ENCODE measurements at places on chromosomes 11 and 22.

DNA sequence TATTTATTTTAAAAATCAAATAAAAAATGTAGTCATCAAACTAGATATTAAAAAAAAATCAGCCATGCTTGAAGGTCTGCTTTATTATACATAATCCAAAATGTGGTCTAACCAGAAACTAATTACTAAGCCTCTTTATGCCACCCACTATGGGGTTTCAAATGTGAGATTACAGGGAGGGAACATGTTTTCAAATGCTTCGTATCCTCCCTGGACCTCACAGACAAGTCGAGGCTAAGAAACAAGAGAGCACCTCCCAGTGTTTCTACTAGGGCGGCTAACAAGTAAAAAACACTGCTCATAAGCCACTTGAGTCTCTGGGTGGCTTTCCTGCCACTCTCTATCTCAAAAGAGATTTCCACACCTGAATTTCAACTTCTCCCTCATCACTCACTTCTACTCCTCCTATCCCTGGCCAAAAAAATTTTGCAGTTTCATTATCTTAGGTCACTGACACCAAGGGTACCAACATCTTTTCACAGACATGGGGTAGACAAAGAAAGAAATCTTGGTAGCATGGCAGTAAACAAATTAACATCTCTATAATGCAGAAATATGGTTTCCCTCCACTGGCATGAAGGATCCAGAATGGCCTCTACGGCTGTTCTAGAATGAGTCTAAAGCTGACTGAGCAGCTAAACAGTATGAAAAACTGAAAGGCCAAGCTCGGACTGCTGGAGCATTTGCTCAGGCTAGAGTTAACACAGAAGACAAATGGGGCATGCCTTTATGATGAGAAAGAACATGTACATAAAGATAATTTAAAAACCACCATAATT lies 50.9 kb downstream of the PITPNB start:
- no peak for DNase-seq

GRCh38 chr11:121563003-121563402 lies 110.2 kb upstream of the SORL1-AS1 start:
- DNase-seq, result no peak

- no peak for DNase-seq
These were observed 8.8 kb upstream of the CASTOR1 start for GRCh38 chr22:30297991-30298701.

- DNase-seq, result no peak
These were observed 2.7 kb downstream of the PITPNM1 start for GRCh38 chr11:67502328-67502979.

DNA sequence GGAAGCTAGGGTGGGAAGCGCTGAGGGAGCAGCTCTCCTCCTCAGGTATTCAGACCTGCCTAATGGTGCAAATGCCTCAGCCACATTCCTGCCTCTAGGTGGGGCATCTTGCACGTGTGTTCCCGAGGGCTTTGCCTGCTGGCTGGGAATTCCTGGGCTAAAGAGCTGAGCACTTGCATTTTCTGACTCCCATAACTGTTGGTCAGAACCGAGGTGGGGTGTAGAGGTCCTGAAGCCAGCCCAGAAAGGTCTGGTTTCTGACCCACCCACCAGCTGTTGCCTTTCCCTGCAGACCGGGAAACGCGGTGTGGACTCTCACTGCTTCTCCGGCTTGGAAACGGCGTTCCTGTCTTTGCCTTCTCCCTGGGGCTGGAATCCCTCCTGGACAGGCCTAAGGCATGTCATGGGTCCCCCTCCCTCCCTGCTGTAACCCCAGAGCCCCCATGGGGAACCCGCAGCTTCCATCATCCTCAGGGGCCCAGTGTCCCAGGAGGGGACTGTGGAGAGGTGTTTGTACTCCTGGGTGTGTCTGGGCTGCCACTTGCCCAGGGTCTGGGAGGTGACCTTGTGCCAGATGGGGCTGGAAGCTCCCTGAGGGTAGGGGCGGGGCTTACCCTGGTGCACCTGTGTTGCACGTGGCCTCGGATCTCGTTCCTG lies 24.0 kb upstream of the SMIM38 start:
- no peak for DNase-seq

DNA sequence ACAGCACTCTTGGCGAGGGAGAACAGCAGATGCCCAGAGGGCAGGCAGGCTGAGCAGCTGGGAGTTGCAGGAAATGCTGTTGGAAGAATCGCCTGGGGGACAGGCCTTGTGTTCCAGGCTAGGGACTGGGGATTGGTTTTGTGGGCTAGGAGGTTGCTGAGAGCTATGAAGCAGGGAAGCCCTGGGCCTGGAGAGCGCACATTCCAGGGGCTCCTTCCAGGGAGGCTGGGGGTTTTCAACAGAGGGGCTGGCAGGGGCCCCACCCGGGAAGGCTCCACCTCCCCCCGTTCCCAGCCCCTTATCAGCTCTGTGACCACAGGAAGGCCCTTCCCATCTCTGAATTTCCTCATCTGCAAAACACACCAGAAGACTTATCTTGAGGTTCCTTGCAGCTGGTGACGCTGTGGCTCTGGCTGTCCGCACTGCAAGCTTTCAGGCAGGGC lies 21.7 kb downstream of the WNT11 start:
- DNase-seq, result no peak

GRCh38 chr11:107014871-107015270 lies 3.4 kb downstream of the GUCY1A2 start:
- DNase-seq, result no peak

DNA sequence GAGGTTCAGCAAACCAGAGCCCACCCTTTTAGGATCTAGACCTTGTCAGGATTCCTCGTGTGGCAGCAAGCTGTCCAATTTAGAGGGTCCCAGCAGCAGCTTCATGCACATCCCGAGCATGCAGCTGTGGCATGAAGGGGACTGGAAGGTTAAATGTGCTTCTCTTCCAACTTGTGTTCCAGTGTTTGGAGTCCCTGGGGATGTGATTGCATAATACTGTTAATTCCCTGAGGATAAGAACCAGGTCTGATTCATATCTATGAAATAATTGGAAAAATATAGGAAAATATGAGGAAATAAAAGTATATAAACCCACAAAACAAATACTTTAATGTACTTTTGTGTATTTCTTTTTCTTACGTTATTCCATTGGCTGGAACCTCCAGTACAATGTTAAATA lies 130.5 kb downstream of the MORC2 start:
- no peak for DNase-seq
